ENCODE measurements at places on chromosomes 2 and 18. TPM values are rescaled to one million over a fixed set of nuclear protein-coding genes. Genes with fewer than 3 reads are reported as not detected.

The B3GNT7 gene
- 0.22 TPM for total RNA-seq

DNA sequence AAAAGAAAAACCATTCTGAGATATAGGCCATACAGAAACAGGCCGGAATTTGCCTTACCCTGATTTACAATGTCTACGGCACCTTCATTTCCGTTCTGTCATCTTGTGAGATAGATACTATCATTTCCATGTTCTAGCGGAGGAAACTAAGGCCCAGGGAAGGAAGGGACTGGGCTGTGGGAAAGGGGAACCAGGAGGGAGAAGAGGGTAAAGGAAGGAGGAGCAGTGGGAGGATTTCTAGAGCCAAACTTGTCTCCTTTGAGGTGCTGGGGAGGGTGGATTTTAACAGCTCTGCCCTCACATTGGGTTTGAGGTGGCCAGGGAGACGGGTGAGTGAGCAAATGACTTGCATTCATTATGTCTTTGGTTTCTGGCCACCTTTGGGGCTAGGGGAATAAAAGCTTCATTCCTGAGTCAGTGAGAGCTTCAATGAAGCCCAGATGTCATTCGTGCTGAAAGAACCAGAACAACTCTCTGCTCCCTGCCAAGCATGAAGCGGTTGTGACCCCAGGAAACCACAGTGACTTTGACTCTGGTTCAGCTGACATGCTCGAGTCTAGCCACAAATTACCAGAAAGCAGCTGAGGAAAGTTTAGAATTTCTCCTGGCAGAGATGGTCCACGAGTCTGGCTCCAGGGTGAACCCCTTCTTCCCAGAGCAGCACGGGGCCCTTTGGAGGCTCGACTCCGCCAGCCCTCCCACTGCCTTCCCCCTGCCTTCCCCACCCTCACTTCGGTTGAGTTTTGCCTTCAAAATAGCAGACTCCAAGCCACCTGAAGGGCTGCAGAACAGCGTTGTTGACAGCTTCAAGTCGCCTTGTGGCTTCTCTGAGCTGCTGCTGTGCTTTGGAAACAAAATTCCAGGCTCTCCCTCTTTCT is 3.8 kb downstream of the ACTG2 start:
- peak overlapping the region; percentile 82 for H3K27ac ChIP-seq
- DNase-seq: no peak
- H3K27me3 ChIP-seq: peaks cover 15% of the 10 kb centered on the region
- peaks cover under 1% of the 10 kb centered on the region for H3K36me3 ChIP-seq
- H3K4me3 ChIP-seq: peak overlapping the region; percentile 58
- H3K4me1 ChIP-seq: peaks cover 10% of the 10 kb centered on the region

GRCh38 chr2:168611091-168611490 is 155.0 kb downstream of the CERS6 start:
- H3K4me3 ChIP-seq: no peak overlapping the region
- no peaks in the 10 kb centered on the region for H3K27me3 ChIP-seq
- DNase-seq: no peak

DNA sequence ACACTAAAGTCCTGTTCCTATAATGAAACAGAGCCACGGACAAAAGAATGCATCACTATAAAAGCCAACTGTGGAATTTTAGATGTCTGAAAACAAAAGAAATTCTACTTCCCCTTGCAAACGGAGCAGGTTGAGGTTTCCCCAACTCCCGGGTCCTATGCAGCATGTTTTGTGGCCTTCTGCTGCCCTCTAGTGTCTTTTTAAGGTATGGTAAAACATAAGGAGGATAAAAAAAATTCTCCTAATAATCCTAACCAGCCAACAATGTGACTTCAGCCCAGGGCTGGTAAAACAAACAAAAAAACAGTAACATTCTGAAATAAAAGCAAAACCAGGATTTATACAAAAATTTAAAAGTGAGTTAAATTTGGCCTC is 539.5 kb downstream of the NRXN1 start:
- H3K36me3 ChIP-seq: no peaks in the 10 kb centered on the region
- no peak overlapping the region for H3K27ac ChIP-seq
- H3K4me1 ChIP-seq: peaks cover 21% of the 10 kb centered on the region
- H3K27me3 ChIP-seq: peaks cover 35% of the 10 kb centered on the region

DNA sequence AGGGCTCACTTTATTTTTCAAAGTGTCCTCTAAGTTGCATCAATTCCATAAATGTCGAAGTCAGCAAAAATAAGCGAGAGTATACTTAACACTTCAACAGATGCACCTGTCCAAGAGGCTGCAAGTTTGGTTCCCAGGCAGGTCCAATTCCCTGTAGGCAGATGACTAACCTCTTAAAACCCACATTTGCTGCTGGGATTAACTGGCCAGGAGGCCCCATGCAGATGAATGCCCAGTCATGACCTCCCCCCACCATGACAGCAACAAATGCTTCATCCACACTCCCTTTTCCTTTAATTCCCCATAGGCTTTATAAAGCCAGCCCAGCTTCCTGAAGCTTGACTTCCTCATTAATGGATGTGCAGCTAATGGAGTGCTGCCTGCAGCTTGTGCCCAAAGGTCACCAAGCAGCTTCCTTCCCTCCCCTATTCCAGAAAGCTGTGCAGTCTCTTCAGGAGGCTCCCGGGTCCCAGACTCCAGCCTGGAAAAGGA is 35.7 kb downstream of the REEP1 start:
- H3K4me3 ChIP-seq: no peak overlapping the region
- H3K4me1 ChIP-seq: peaks cover 3% of the 10 kb centered on the region
- no peak for DNase-seq
- H3K27ac ChIP-seq: no peak overlapping the region
- peaks cover 66% of the 10 kb centered on the region for H3K27me3 ChIP-seq
- H3K36me3 ChIP-seq: peaks cover 3% of the 10 kb centered on the region

DNA sequence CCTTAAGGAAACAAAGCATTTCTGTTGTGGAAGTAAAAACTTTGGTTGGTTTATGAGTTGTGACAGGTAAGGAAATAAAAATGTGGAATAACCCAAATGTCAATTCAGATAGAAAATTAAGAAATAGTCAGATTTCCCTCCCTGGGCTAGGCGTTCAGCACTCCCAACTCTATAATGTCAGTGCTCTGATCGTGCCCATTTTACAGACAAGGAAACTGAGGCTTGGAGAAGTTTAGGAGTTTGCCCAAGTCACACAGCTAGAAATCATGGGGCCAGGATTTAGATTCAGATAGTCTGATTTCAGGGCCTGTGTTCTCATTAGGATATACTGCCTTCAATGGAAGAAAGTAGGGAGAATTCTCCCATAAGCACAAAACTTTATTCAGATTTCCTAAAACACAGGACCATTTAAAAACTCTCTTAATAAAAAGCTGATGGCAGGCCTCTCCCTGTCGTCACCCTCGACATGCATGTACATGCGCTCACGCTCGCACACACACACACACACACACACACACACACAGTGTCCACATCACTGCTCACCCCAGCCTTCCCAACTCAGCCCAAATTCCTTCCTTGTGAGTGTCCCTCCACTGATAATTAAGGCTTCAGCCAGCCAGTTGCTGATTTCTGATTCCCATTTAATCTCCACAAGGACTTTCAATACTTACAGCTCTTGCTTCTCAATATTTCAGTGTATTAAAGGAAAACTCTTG is 49.1 kb upstream of the SLC14A2 start:
- no peak for DNase-seq
- H3K4me1 ChIP-seq: no peaks in the 10 kb centered on the region
- no peak overlapping the region for H3K27ac ChIP-seq

DNA sequence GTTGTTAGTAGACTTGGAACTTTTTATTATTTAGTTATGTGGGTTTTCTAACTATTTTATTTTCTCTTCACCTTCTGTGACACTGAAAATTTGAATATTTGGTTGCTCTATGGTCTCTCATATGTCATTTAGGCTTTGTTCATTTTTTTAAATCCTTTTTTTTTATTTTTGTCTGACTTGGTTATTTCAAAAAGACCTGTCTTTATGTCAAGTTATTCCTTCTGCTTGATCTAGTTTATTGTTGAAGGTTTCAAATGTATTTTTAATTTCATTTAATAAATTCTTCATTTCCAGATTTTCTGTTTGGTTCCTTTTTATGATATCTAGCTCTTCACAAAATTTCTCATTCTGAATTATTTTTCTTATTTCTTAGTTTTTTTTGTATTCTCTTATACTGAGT is 160.6 kb upstream of the ATP5MC3 start:
- H3K4me1 ChIP-seq: no peaks in the 10 kb centered on the region
- DNase-seq: no peak
- H3K36me3 ChIP-seq: peaks cover 2% of the 10 kb centered on the region
- no peak overlapping the region for H3K27ac ChIP-seq

- H3K27ac ChIP-seq: no peak overlapping the region
- H3K4me1 ChIP-seq: no peaks in the 10 kb centered on the region
- peaks cover 64% of the 10 kb centered on the region for H3K27me3 ChIP-seq
- no peaks in the 10 kb centered on the region for H3K36me3 ChIP-seq
These were observed 32.0 kb downstream of the RAB31 start for GRCh38 chr18:9740071-9740470.

- peak overlapping the region; percentile 82 for H3K4me3 ChIP-seq
- no peaks in the 10 kb centered on the region for H3K27me3 ChIP-seq
- peaks cover 6% of the 10 kb centered on the region for H3K36me3 ChIP-seq
- peak overlapping the region; percentile 95 for H3K27ac ChIP-seq
These were observed 6.9 kb downstream of the ACTR3 start for GRCh38 chr2:113896791-113897190.

GRCh38 chr18:64699081-64699480 is 550.2 kb upstream of the LINC00305 start:
- H3K4me3 ChIP-seq: no peak overlapping the region
- H3K36me3 ChIP-seq: no peaks in the 10 kb centered on the region
- H3K27me3 ChIP-seq: no peaks in the 10 kb centered on the region
- H3K4me1 ChIP-seq: no peaks in the 10 kb centered on the region
- H3K27ac ChIP-seq: no peak overlapping the region

DNA sequence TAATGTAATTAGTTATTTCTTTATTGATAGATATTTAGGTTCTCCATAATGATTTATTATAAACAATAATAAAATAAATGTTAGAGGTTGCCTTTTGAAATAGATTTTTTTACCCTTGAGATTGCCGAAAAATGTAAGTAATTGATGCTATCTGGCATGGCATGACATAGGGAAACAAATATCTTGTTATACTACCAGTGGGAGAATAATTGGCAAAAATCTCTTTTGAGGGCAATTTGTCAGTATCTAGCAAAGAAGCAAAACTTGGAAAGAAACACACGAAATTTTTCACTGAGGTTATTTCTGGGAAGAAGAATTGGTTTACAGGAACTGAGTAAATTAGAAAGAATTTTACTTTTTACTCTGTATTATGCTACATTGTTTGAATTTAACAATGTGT is 547.2 kb upstream of the SETBP1 start:
- no peak overlapping the region for H3K27ac ChIP-seq
- H3K4me1 ChIP-seq: no peaks in the 10 kb centered on the region
- H3K36me3 ChIP-seq: no peaks in the 10 kb centered on the region
- no peak overlapping the region for H3K4me3 ChIP-seq
- no peaks in the 10 kb centered on the region for H3K27me3 ChIP-seq
- DNase-seq: no peak

- peaks cover 11% of the 10 kb centered on the region for H3K27me3 ChIP-seq
- H3K36me3 ChIP-seq: peaks cover 4% of the 10 kb centered on the region
- no peak overlapping the region for H3K4me3 ChIP-seq
- no peak overlapping the region for H3K27ac ChIP-seq
- H3K4me1 ChIP-seq: no peaks in the 10 kb centered on the region
- DNase-seq: no peak
These were observed 89.8 kb upstream of the ACKR3 start for GRCh38 chr2:236479814-236480213.

All from T-helper 17 cell (primary cell).